NCI-H1105 (cell line): ENCODE measurements at places on chromosomes 1 and 21.

GRCh38 chr1:178541829-178542553 is 29.1 kb downstream of the TEX35 start:
- no peak for DNase-seq

- peak; percentile 91 for DNase-seq
Observed at GRCh38 chr21:33308586-33309490, 15.9 kb upstream of the IFNAR1 start.

- no peak for DNase-seq
Observed at GRCh38 chr1:59223989-59224634, 72.8 kb upstream of the FGGY start.

GRCh38 chr1:24420547-24420946 is 4.9 kb downstream of the NIPAL3 start:
- no peak for DNase-seq

DNA sequence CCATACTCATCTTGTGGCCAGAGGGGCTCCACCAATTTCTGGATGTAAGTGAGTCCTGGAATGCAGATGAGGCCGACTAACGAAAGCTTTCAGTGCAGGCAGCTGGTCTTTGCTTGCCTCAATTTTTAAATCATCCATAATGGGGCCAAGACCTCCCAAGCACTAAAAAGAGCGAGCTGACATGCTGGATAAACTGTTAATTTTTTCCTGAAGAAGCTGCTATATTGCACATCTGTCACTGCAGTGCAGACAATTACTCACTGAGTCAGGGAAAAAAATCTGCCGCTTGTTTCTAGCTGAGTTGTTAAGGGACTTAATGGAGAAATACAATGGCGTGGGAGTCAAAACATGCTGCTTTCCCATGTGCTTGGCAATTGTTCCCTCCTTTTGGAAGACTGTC is 205.5 kb downstream of the GPATCH2 start:
- DNase-seq: no peak
